ENCODE measurements at places on chromosomes 2 and 18.

DNA sequence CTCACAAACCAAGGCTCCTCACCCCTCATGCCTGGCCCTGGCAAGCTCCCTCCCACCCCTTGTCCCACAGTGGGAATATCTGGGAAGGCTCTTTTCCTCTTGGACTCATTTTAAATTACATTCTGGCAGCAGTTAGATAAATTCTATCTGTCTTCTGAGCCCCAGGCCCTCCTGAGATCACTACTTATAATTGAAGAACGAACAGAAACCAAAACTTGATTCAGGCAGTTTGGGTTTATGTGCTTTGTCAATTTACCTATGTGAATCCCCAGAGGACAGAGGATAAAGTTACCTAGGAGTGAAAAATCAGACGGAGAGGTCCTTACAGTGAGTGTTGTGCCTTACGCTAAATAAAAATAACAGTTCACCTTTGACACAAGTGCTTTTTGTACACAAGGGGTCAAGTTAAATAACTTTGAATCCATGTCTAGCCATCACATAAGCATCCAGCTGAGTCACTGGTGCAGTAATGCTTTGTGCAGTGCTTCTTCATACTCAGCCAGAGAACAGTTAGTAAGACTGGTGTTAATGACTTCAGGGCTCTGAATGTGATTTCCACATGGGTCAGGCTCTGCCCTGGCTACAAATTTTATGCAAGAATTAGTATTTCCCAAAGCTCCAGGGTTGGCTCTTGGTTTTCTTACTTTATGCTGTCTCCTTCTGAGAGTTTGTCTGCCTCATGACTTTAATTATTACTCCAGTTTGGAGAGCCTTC lies 329.3 kb downstream of the INSIG2 start:
- no peak for DNase-seq

- DNase-seq = no peak
Observed at GRCh38 chr18:48084858-48085257, 154.4 kb upstream of the SMAD2 start.

GRCh38 chr2:177123048-177123447 lies 89.5 kb upstream of the HNRNPA3 start:
- DNase-seq = no peak

- DNase-seq = no peak
Observed at GRCh38 chr2:241560883-241561474, 2.4 kb downstream of the BOK start.

DNA sequence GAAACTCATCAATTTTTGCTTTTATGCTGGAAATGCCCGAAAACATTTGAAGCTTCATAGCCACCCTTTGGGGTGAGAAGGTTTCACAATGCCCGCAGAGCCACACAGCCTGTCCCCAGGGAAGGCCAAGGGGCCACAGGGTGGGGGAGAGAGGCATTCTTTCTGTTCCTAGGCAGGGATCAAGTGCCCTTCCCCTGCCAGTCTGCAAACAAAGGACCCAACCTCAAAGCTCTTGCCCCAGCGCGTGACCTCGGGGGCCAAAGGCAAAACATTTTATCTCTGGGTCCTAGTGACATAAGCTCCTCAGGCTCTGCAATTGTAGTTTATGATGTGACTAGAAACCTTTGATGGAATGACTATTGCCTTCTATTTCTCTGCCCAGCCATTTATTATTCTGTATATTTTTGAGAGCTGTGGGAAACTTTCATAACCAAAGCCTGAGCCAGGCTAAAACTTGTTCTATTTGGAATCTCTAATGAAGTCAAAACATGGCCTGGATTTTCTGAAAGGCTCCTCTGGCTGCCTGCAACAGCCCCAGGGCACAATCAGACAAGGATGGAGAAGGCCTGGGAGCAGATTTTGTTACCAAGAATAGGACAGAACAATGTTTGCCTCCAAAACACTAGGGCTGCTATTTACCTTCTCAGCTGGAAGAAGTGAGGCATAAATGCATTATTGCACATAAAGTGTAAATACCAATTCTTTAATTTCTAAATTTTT lies 137.2 kb upstream of the KCTD1 start:
- no peak for DNase-seq

DNA sequence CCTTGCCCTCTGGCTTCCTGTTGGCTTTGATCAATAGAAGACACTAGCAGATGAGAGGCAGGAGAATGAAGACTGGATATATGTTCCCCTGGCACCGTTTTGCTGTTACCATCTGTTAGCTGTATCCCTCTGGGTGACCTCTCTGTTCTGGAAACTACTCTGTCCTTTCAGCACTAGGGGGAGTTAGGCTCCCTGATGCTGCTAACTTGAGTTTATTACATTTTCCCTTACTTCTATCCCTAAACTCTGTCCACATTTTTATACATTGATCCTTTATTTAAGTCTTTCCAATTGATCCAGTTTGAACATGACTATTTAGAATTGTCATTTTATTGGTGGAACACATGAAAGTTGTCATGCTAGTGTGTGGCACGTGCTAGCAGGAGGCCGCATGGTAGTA lies 1014.3 kb upstream of the CDH2 start:
- DNase-seq = no peak

- DNase-seq = no peak
Observed at GRCh38 chr2:48069769-48070168, 163.5 kb upstream of the FBXO11 start.

GRCh38 chr2:64447317-64448040 lies 6.5 kb upstream of the LGALSL start:
- no peak for DNase-seq

- no peak for DNase-seq
Observed at GRCh38 chr18:36531636-36532035, 234.1 kb downstream of the FHOD3 start.

DNA sequence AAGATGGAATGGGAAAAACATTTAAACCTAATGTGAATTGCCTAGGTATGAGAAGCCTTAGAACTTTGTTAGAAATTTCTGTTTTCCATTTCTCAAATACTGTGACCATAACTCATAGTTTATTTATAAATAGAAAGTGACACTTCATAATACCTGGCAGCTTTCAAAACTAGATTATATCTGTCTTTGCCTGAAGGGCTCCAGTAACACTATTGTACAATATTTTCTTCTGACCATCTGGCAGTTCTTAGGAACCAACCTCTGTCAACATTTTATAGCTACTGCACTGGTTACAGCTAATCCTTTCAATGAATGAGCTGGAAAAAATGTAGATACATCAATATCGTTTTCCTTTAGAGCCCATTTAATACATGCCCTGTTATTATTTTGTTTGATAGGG lies 237.4 kb downstream of the CAMKMT start:
- no peak for DNase-seq

GRCh38 chr18:48805826-48806535 lies 144.8 kb downstream of the SMAD7 start:
- no peak for DNase-seq

GRCh38 chr18:47407736-47408135 lies 156.3 kb upstream of the SKOR2 start:
- no peak for DNase-seq

- DNase-seq = no peak
Observed at GRCh38 chr2:75632813-75633212, 13.8 kb upstream of the MRPL19 start.

DNA sequence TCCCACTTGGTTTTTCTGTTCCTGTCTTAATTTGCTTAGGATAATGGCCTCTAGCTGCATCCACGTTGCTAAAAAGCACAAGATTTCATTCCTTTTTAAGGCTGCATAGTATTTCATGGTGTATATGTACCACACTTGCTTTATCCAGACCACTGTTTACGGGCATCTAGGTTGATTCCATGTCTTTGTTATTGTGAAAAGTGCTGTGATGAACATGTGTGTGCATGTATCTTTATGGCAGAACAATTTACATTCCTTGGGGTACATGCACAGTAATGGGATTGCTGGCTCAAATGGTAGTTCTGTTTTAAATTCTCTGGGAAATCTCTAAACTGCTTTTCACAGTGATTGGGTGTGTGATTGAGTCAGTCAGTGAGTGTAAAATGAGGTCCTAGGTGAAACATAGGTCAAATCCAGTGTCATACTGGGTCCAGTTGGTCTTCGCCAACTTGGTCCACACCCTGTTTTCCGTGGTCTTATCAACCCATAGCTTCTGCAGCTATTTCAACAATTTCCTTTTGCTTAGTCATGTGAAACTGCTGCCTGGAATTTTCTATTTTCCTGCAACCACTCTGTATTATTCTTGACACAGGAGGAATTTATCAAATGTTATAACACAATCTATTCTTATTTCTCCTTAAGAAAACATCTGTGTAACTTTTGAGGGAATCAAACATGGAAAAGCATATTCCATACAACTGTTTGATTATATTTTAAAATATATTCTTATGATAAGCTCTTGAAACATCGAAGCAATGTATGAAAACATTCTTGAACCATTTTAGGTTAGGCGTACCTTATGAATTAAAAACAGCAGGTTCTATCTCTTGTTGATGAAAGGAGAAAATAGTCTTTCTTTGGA lies 82.9 kb downstream of the ADCYAP1 start:
- DNase-seq = no peak

DNA sequence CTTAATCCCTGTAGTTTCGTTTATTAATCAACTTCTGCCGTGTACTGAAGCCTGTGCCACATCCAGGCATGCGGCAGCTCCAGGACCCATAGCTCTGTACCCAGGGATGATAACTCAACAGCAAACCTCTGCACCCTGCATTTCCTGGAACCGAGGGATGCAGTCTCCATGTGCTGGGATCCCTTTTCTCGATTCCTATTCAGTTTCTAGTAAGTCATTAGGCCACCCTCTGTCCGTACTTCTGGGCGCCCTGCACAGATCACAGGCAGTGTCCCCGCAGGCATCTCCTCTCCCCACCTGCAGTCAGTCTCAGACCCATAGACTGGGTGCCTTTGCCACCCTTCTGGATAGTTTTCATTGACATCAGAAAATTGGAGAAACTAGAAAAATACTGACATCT lies 18.8 kb downstream of the TMEM18 start:
- no peak for DNase-seq

DNA sequence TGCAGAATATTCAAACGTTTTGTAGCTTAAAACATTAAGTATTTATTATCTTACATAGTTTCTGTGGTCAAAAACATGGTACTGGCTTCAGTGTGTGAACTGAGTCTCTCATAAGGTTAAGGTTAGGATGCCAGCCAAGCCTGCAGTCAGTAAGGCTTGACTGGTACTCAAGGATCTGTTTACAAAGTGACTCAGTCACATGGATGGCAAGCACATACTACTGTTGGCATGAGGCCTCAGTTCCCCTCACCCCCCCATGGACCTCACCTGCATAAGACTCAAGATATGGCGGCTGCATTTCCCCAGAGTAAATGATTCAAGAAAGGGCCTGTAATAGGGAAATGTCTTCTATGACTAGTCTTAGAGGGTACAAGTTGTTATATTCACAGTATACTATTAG lies 1167.5 kb downstream of the DPP10 start:
- DNase-seq = no peak

DNA sequence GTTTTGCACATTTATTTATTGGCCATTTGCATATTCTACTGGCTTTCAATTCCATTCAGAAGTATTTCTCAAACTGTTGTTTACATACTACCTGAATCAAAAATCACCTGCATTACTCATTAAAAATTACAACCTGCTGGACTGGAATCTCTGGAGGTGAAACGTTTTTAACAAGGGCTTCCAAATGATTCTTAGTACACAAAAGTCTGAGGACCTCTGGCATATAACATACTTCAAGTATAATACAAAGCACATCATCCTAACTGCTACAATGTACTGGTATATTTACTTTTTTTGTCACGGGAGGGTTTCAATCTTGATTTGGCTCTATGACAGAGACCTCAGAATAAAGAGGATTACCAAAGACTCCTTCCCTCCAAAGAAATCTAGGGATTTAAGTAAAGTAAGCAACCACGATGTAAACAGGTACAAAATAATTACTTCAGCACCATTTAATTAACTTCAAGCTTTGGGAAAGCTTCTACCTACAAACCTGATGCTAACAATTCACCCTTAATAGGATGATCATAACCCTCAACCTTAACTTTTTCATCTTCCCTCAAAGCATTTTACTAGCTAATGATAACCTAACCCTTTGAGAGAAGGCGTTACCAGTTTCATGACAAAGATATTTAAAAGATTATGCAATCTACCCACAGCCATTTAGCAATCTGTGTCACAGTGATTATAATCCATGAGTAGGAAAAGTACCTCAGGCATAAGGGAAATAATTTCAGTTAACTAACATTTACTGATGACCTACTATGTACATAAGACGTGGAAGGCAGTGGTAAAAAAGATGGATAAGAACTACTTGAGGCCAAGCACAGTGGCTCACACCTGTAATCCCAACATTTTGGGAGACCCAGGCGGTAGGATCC lies 24.7 kb downstream of the ATAD2B start:
- no peak for DNase-seq

DNA sequence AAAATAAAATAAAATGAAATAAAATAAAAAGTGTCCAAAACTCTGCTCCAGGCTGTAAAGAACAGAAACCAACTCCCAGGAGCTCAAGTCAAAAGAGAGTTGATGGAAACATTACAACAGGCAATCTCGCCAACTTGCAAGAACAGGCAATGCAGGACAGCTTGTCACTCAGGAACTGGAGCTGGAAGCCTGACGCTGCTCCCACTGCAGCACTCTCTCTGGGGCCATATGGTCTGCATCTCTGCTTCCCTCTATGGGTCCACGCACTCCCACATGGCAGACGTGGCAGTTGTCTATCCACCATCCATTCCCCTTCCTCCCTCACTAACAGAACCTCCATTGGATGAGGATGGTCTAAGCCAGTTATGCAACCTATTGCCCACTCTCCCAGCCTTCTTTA lies 23.3 kb upstream of the ARPC2 start:
- DNase-seq = no peak

- DNase-seq = no peak
Observed at GRCh38 chr2:169049142-169049541, 18.0 kb upstream of the ABCB11 start.

DNA sequence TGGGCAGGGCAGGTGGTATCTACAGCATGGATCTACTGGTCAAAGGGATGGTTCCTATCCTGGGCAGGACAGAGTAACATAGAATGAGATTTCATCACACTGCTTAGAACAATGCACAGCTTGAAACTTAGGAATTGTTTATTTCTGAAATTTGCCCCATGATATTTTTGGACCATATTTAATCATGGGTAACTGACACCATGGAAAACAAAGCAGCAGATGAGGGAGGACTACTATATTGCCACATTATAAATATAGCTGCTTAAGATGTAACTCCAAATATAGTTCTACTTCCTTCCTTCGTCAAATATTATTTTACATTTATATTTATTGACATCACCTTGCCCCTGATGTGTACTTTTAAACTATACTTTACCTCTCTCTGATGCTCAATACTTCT lies 254.7 kb downstream of the PTPRM start:
- DNase-seq = no peak

DNA sequence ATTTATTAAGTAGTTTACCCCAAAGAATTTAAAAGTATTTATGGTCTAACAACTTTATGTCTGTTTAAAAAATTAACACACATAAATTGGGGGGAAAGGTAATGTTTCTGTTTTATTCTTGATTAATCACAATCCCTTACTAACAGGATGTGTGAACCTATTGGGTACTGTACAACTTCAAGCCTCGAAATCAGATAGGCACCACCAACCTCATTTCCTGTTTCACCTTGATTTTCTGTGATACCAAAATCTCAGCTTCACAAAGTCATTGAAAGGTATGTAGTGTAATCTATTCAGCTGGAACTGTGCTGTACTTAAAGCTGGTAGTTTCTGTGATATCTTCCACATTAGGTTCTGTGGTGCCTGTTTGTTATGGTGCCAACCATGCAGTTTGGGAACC lies 4.0 kb downstream of the RNMT start:
- no peak for DNase-seq

All from stimulated activated naive CD4-positive, alpha-beta T cell treated with Interleukin-2 at 50 U/mL for 16 hours (primary cell).